ENCODE measurements at places on chromosomes 16 and 17.

- DNase-seq: no peak
Measured at GRCh38 chr17:2695961-2696760, 15.4 kb downstream of the CLUH start.

DNA sequence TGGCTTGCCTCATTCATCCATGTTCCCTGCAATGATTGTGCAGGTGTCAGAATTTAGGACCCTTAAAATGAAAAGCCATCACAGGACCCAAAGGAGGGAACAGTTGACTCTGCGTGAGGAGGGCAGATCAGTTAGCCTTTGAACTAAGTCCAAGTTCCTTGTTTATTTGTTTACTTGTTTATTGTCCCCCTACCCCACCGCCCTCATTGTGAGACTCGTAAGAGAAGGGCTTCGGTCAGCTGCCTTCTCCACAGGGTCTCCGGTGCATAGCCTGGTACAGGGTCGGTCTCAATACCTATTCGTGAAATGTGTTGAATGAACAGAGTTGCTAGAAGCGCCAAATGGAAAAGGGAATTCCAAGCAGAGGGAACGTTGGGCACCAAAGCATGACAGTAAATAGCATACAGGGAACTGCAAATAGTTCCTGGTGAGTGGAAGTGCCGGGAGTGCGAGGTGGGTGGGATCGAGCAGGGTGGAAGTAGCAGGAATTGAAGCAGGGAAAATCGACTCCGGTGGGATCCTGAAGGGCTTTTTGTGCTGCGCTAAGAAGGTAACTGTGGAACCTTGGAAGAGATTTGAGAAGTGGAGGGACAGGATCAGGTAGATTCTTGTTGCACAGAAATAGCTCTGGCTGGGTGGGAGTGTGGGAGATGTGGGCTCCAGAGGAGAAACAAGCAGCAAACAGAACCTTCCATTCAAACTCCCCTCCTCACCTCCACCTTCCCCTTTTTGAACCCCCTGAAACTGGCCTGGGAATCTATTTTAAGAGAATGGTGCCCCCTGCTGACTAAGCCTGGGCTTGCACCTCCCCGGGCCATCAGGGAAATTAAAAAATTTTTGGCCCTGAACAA is 12.7 kb downstream of the SLC35B1 start:
- peak; percentile 63 for DNase-seq

- DNase-seq: no peak
Measured at GRCh38 chr17:74217037-74217730, 3.8 kb downstream of the TTYH2 start.

DNA sequence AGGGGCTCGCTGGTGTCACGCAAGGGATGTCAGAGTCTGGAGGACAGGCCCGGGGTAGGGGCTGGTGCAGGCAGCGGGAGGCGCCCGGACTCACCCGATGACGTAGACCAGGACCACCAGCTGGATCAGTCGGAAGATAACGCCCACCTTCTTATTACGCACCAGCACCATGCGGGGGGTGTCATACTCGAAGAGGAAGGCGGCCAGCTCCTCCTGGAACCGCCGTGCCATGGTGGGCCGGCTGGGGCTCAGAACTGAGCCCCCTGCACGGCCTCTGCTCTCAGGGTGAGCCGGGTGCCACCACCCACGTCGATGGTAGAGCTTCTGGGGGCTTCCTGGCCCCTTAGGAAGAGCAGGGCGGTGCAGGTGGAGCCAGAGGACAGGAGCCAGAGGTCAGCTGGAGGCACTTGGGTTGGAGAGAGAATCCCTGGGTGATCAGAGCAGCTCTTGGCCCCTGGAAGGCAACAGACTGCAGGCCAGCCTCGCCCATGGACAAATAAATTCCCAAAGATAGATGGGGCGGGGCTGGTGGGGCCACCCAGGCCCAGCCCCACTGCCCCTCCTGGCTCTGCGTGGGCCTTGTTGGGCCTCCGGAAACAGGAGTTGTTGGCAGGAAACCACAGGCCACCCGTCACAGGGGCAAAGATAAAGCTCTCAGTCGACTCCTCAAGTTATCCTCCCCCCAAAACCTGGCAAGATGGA is at the start of gene P2RX1:
P2RX1 (minus strand) TSS at position 471 of the 702 bp plus-strand sequence; CDS start at position 231, 240 bp downstream.
- DNase-seq: no peak

GRCh38 chr17:21508211-21508610 is 132.1 kb downstream of the KCNJ12 start:
- DNase-seq: no peak

GRCh38 chr16:11101695-11102522 is 154.1 kb downstream of the SOCS1 start:
- no peak for DNase-seq

DNA sequence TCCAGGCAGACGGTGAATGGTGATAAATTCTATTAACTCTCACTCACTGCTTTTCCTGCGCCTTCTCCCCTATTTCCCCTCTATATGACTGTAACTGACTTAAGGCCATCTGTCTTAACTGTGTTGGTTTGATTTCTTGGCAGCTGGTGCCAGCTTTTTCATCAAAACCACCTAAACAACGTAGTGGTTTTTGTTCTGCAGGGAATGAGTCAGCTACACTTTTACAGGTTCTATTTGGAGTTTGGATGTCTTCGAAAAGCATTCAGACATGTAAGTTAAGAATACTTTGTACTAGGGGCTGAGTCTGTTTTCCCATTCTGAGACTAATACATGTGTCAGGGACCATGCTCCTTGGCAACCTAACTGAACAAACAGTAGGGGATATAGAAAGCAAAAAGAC is 8.5 kb downstream of the REXO5 start:
- DNase-seq: no peak

Data from stimulated activated CD4-positive, alpha-beta T cell treated with anti-CD3 and anti-CD28 coated beads, Interleukin-12 subunit alpha, Interleukin-12 subunit beta, amount 100 ng/mL, for 48 hours (primary cell).